ENCODE measurements at places on chromosomes 7 and 10.

DNA sequence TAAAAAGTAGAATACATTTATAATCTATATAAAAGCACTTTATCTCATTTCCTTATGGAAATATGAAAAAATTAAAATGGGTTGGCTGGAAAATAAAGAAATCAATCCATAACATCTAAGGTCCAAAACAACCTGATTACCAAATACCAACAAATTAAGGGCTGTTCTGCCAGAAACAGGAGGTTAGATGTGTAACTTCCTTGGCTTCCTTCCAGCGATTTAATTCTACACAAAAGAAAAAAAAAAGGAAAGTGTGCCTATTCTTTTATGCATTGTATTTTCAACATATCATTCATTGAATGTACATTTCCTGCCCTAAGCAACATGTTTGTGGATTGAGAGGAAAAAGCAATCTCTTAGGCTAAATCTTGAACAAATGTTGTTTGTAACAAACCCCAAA, 36.2 kb upstream of the USP6NL start:
- DNase-seq, result no peak

- no peak for DNase-seq
Measured at GRCh38 chr10:22341190-22341925, 3.9 kb upstream of the SPAG6 start.

DNA sequence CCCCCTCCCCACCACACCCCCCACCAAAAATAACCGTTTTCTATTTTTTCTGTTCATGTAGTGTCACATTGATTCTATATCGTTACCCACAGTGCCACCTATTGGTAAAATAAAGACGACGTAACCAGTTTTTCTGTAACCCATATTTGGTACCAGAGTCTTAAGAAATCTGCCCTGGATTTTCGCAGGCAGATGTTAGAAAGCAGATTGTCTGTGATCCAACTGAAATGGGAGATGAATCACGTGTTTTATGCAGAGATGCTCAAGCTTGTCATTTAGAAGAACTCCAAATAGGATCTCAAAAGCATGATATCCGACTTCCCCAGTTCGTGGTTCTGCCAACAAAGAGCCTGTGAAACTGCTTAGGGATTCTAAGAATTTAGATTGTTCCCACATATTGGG, 261.1 kb upstream of the CSTF2T start:
- peak; percentile 29 for DNase-seq

GRCh38 chr10:74177140-74177677, 26.2 kb downstream of the ADK start:
- DNase-seq, result no peak

All from NCI-H2227 treated with DMSO at 0.1 percent for 48 hours (cell line).